ENCODE measurements at places on chromosomes 4 and X.
A peak's percentile ranks its signal among the peaks of the same experiment; 100 is the strongest.

GRCh38 chr4:4689694-4690440, 148.0 kb upstream of the STX18 start:
- DNase-seq, result peak; percentile 86

DNA sequence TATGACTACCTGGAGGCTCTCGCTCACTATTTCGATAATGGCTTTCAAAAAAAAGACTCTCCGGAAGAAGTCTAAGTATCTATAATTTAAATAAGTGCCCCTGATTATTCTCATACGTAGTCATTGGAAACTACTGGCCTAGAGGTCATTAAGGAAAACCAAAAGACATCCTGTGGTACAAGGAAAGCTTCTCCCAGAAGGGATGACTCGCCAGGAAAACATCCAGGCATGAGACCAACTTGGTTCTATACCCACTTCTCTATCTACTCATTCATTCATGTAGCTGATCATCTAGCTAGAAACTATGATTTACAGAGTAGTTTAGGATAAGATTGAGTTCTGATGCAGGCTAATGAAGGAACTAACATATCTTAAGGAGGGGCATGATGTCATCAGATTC, 37.7 kb downstream of the SOX3 start:
- DNase-seq, result no peak

DNA sequence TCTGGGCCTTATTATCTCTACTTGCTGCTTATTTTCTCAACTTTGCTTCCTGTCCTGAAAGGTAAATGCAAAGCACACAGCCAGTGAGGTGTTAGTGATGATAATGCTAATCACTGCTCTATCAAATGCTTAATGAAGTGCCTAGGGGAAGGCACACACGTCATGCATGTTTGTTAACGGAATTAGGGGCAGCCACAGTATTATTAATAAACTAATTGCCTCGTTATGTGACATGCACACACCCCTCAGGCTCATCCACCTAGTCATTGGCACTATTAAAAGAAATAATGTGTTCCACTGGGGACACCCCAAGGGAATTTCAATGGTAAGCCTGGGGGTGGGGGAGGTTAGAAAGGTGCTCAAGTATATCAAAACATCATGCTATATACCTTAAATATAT, 125.2 kb downstream of the GUCY2F start:
- no peak for DNase-seq

DNA sequence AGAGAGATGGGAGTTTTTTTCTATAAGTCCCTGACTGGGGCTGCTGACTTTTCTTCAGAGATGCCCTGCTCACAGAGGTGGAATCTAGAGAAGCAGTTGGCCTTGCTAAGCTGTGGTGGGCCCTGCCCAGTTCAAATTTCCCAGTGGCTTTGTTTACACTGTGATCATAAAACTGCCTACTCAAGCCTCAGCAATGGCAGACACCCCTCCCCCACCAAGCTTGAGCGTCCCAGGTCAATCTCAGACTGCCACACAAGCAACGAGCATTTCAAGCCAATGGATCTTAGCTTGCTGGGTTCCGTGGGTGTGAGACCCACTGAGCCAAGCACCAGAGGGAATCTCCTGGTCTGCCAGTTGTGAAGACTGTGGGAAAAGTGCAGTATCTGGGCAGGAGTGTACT, 199.8 kb upstream of the WDFY3 start:
- DNase-seq, result no peak

DNA sequence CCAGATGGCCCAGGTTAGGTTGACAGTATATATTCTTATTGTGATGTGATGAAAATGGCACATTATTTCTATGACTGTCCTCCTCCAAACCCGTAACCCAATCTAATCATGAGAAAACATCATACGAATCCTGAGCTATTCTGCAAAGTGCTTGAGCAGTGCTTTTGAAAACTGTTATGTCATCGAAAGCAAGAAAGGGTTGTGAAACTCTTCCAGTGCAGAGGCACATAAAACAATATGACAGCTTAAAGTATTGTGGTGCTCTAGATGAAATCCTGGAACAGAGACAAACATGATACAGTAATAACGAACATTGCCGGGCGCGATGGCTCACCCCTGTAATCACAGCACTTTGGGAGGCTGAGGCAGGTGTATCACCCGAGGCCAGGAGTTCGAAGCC, 1648.0 kb downstream of the STIM2 start:
- DNase-seq, result no peak

- DNase-seq, result peak; percentile 26
Measured at GRCh38 chr4:174629265-174629664, 107.0 kb upstream of the HPGD start.

GRCh38 chr4:75940692-75941253, at the start of gene NAAA:
TSS of gene NAAA (minus strand) at chr4:75941013. CDS start at chr4:75940949, 64 bp downstream.
- peak; percentile 91 for DNase-seq

DNA sequence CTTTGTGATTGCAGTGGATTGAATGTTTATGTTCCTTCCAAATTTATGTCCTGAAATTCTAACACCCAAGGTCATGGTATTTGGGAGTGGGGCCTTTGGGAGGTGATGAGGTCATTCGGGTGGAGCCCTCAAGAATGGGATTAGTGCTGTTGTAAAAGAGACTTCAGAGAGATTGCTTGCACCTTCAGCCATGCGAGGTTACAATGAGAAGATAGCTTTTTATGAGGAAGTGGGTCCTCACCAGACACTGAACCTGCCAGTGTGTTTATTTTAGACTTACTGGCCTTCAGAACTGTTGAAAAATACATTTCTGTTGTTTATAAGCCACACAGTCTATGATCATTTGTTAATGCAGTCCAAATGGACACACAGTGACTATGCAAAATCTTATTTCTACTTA, 161.0 kb upstream of the GPRIN3 start:
- DNase-seq, result no peak

GRCh38 chr4:184398741-184399511, 75.4 kb downstream of the IRF2 start:
- no peak for DNase-seq

GRCh38 chrX:130330706-130331105, 9.0 kb upstream of the SLC25A14 start:
- peak; percentile 61 for DNase-seq

- DNase-seq, result no peak
Measured at GRCh38 chrX:97858592-97858991, 974.9 kb downstream of the RPA4 start.

DNA sequence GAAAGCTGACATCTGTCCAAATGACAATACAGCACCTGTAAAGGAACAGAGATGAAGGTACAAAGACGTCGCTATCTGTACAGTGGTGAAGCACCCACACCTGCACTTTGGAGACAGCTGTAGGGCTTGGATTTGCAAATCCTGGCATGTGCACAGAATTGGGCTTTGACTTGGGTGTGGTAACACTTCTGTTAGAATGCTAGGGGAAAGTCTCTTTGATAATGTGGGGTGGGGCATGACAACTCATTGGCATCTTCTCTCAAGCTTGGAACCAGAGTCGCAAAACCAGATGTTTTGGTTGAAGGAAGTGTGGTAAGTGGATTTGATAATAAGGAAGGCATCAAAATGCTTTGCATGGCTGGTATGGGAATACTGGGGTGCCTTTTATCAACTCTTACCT, 55.5 kb downstream of the VCX3B start:
- DNase-seq, result no peak

DNA sequence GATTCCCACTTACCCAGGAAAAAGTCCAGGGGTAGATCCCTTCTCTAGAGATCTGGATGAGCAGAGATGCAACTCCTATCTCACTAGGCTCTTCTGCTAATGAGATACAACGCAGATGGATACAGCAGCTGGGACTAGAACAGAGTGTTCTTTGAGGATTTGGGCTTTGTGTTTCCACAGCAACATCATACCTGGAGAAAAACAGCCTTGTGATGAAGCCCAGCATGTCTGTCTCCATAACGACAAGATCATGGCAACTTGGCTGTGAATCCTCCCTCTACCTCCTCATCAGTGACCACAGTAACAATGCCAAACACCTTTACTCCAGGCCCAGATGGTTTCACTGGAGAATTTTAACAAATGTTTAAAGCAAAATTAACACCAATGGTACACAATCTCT, 80.1 kb downstream of the RCHY1 start:
- no peak for DNase-seq

GRCh38 chr4:138758196-138758595, 257.4 kb upstream of the NOCT start:
- DNase-seq, result no peak

DNA sequence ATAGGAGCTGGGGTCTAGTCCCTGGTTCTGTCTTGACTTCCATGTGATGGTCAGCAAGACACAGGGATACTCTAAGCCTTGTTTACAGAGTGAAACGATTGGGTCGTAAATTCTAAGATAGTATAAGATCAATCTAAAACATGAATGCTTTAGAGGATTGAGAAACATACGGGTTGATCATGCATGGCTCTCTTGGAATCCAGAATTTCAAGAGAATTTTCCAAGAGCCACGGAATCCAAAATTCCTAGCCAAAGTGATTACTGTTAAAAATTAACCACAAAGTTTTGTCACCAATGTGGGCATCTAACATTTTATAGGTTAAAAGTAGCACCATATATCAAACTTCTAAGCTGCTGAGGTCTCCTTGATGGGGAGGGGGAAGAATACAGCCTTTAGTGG, 16.5 kb downstream of the HS3ST1 start:
- DNase-seq, result no peak

GRCh38 chr4:71732706-71733105, 51.2 kb downstream of the GC start:
- DNase-seq, result peak; percentile 3

GRCh38 chr4:137648531-137648930, 116.2 kb upstream of the PCDH18 start:
- no peak for DNase-seq

DNA sequence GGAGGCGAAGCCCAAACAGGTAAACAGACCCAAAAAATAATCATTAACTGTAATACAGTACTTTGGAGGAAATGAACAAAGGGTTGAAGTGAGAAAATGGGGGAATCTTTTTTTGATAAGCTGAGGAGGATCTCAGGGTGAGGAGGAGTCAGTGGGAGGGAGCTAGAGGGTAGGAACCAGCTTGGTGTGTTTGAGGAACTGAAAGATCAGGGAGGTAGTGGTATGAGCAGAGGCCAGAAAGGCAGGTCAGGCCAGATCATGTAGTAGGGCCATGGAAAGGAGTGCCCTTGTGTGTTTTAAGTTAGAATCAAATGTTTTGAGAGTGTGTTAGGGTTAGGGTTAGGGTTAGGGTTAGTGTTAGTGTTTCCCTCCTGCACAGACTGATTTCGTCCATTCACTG, 48.8 kb downstream of the PPP2R2C start:
- no peak for DNase-seq

- no peak for DNase-seq
Measured at GRCh38 chrX:51847463-51847862, 46.0 kb upstream of the MAGED1 start.

DNA sequence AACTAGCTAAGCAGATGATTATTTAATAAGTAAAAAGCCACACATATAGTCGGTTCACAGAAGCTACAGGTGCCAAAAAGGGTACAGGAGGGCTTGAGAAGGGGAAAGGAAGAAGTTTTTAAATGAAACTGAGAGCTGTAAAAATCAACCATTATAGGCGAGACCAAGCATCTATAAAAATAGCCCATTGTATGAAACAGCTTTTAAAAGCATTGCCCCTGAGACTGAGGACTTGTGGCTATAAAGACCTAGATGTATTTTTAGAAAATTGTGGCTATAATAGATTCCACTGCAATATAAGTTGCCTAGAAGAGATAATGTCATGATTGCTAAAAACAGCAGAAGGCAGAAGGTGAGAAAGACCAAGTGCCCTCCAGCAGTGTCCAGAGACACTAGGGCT, 15.0 kb upstream of the TTC29 start:
- DNase-seq, result no peak

- DNase-seq, result no peak
Measured at GRCh38 chrX:9494771-9495170, 29.9 kb downstream of the TBL1X start.

DNA sequence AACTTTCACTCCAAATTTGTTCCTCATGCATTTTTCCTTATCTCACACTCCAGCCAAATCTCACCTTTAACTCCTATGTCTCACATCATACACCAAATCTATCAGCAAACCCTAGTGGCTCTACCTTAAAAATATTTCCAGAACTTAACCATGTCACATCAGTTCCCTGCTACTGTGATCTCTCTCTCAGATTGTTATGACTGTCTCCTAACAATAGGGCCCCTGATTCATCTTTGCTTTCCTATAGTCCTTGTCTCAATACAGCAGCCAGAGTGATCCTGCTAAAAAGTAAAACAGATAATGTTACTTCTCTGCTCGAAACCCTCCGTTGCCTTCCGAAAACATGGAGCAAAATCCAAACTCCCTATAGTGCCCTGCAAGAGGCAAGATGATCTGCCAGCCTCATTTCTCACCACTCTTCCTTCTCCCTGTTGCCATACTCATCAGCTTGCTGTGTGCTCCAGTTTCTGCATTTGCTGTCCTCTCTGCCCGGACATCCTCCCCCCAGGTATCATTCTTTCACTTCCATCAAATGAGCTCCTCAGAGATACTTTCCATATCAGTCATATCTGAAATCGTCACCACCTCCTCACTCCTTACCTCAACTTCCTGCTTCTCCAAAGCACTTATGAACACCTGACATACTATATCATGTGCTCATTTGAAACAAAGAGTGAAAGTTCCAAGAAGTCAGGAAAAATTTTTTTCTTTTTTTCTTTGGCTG, 293.4 kb upstream of the NR3C2 start:
- peak; percentile 57 for DNase-seq

DNA sequence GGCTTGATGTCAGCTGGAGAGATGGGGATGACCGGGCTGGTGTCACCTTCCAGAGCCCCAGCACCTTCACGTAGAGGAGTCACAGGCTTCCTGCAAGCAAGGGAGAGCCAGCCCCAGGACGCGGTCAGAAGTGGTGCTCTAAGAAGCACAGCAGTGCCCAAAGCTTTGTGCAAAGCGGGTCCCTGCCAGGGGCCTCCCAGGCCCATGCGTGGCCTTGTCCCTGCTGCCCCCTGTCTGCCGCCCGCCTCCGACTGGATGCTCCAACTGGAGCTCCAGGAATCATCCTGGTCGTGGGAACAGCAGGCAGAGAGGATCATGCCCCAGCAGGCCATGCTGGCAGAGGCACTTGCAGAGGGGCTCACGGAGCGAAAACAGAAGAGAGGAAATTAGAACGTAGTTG, 40.1 kb upstream of the LRPAP1 start:
- DNase-seq, result no peak

- no peak for DNase-seq
Measured at GRCh38 chr4:20616848-20617247, 83.4 kb upstream of the PACRGL start.

DNA sequence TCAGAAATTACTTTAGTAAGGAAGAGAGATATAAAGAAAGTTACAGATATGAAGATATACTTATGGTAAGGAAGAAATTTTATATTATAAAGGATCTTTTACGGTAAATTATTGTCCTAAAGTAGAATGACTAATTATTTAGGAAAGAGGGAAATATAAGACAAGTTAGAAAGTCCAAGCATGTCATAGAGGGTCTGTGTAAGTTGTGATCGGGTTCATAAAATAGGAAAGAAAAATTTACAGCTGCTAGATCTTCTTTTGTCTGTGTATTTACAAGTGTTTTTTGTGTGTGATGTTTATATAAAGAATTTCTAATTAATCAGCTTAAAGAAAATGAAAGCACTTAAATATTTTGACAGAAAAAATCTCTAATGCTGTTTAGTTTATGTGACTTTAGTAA, 1054.9 kb upstream of the DIAPH2 start:
- no peak for DNase-seq

GRCh38 chrX:4935401-4935800, 1222.0 kb upstream of the PRKX start:
- no peak for DNase-seq

Data from activated CD4-positive, alpha-beta T cell treated with anti-CD3 and anti-CD28 coated beads, Interleukin-10, Interleukin-2, amounts not matched to agents 100 ng/mL and 50 ng/mL, durations not matched to agents 16 hours and 8 hours (primary cell).